ENCODE measurements at places on chromosomes 6 and 20. TPM values are rescaled to one million over a fixed set of nuclear protein-coding genes. Genes with fewer than 3 reads are reported as not detected.

- peaks cover 1% of the 10 kb centered on the region for H3K27me3 ChIP-seq
- DNase-seq = no peak
- H3K36me3 ChIP-seq = no peaks in the 10 kb centered on the region
- no peaks in the 10 kb centered on the region for H3K4me1 ChIP-seq
- H3K27ac ChIP-seq = no peak overlapping the region
Measured at GRCh38 chr6:132695773-132696172, 18.1 kb downstream of the VNN1 start.

MAS1 gene
- total RNA-seq = not detected

DNA sequence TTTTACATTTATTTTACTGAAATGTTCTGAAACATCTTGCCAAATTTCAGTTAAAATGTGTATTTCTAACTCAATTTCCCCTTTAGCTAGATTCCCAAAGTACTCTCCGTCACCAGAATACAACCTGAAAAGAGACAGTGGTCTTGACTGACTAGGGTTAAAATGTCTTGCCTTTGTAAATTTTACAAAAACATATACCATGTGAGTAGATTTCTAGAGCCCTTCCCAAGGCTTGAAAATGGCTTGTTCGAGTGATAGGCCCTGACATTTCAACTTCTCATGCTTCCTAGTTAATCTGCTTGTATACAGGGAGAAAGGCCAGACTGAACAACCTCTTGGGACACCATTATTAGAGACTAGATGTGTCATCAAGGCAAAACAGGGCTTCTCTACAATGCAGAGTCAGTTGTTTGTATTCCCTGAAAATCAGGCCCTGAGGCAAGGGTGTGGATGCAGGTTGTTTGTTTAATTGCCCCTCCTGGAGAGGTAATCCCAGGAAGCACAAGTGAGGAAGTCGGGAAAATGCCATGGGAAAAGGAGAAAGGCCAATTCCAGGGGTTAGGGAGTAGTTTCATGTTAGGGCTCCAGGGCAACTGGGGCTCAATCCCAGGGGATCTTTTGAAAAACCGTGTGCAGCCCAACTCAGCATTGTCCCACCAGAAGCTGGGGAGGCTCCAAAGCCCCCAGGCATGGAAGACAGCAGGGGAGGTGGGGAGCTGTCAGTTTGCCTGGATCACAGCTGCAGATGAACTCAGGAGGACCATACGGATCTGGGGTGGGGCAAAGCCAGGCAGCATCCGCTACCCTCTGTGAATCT is 11.6 kb upstream of the TFB1M start:
- no peak for DNase-seq
- H3K4me1 ChIP-seq = peaks cover 9% of the 10 kb centered on the region
- peaks cover 6% of the 10 kb centered on the region for H3K27me3 ChIP-seq
- no peak overlapping the region for H3K4me3 ChIP-seq

BEND6 gene
- total RNA-seq = not detected

DNA sequence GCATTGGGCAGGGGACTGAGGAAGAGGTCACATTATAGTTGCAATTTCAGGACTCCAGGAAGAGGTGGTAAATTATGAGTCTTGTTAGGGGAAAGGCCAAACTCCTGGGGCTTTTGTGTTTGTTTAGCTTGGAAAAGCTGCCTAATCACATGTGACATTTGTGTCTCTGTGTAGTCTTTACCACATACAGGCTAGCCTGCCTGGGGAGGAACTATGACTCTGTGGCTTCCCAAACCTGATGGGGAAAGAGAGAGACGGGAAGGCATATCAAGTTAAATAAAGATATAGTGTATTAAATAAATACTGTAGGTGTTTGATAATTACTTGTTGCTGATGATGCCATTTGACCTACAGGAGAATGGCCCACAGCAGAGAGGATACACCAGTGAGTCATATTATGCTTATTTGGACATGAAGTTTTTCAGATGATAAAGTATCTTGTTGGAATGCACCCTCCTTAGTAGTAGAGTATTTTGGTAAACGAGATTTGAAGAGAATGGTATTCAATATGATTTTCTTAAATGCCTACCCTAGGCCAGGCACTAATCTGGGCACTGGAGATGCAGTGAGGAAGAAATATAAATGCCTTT is 4.0 kb downstream of the BLTP3A start:
- H3K4me3 ChIP-seq = no peak overlapping the region
- DNase-seq = no peak
- H3K27me3 ChIP-seq = no peaks in the 10 kb centered on the region
- peaks cover 3% of the 10 kb centered on the region for H3K36me3 ChIP-seq

DNA sequence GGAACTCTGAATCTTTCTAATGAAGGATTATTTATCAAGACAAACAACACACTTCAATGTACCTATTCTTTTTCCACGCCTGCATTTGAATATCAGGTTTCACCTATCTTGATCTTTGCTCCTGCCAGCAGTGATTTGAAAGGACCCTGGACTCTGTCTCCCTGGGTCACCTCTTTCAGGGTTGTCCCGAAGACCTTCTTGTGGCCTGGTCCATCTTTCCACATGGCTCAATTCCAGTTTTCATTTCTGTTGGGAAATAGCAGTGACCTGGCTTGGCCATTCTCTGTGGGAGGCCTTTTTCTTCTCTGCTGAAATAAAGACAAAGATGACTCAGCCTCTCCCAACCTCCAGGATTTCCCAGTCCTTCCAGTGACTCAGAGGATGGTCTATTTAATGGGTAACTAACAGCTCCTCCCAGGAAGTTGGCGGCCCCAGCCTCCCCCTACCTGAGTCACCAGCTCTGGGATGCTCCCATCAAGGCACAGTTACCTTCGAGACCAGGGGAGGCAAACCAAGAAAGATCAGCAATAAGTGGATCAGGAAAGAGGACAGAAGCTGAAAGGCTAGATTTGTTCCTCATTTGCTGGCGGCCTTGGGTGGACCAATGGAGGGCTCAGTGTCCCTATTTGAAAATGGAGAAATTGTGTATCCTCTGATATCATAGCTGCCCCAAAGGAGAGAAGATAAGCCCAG is 120.2 kb upstream of the RNF24 start:
- peaks cover 30% of the 10 kb centered on the region for H3K27me3 ChIP-seq
- H3K27ac ChIP-seq = no peak overlapping the region
- H3K4me3 ChIP-seq = no peak overlapping the region

COL12A1 gene
- total RNA-seq = not detected

DNA sequence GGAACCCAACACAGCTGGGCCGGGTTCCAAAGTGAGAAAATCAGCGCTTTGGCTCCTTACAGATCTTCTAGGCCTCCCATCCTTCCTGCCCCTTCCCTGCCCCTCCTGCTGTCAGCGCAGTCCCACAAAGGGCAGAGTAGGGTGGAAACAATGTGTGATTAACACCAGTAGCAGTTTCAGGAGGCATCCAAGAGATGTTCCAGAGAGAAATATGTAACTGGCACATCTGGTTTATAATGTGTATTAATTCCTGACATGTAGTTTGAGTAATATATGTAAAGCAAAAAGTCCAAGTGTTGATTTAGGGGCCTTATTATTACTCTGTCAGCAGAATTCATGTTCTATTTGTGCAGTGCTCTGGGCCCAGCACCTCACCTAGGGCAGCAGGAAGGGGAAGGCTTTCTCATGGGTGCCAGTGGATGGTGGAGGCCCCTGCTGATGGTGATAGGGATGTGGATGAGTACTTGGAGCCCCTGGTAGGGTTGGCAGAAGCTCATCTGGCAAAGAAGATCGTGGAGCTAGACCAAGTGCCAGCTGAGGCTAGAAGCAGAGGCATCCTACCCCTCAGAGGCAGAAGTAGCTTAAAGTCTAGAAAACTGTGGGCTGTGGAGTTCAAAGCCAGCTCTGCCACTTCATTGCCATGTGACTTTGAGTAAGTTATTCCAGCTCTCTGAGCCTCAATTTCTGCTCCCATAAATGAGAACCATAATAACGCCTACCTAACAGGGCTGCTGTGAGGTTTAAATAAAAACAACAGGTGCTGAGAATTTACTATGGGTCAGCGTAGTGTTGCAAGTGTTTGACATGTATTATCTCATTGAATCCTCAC is 22.4 kb upstream of the RALY start:
- peaks cover 3% of the 10 kb centered on the region for H3K27me3 ChIP-seq
- H3K4me3 ChIP-seq = no peak overlapping the region

RAET1L gene
- total RNA-seq = not detected

GRCh38 chr6:104087765-104088164 is 772.0 kb downstream of the HACE1 start:
- no peak overlapping the region for H3K27ac ChIP-seq
- no peaks in the 10 kb centered on the region for H3K27me3 ChIP-seq
- no peak for DNase-seq
- no peak overlapping the region for H3K4me3 ChIP-seq

- H3K4me3 ChIP-seq = peak overlapping the region; percentile 86
- peaks cover 17% of the 10 kb centered on the region for H3K4me1 ChIP-seq
- DNase-seq = no peak
- peaks cover 5% of the 10 kb centered on the region for H3K36me3 ChIP-seq
- H3K27me3 ChIP-seq = peaks cover 60% of the 10 kb centered on the region
- no peak overlapping the region for H3K27ac ChIP-seq
Measured at GRCh38 chr6:49551866-49552129, 1.3 kb downstream of the C6orf141 start.
